ENCODE measurements at places on chromosomes 6 and 20.

GRCh38 chr20:45892049-45892825 lies 1.1 kb downstream of the CTSA start:
- DNase-seq = no peak

GRCh38 chr20:25399037-25399430 lies 8.4 kb upstream of the ABHD12 start:
- peak; percentile 56 for DNase-seq

DNA sequence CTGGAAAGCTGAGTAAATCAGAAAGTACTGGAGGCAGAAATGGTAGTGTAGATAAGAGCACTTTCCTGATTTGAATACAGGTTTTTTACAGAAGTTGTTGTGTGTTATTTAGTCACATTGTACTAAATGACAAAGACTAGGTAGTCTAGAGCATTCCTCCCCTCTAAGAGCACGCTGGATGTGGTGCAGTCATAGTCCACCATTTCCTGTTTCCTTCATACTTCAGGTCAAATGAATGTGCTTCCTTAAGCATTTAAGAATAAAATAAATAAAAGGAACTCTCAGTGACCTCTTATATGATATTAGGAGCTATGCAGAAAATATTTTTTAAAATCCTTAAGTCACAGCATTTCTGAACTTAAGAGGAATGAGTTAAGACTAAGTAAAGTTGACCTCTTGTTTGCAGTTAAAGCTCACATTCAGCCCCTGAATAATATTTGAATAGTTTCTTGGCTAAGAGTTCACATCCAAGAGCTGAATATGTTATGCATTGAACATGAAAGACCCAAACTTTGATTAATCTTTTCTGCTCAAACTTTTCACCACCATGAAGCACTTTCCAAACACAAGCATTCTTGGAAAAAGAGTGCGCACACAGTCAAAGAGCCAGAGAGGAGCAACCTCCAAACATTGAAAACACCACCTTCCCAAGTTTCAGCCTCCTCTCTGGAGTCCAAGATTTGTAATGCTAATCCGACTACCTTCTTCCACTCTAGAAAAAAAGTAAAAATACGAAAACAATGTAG lies 53.4 kb upstream of the TMEM30A start:
- no peak for DNase-seq

GRCh38 chr6:163579880-163580295 lies 165.4 kb downstream of the QKI start:
- no peak for DNase-seq

DNA sequence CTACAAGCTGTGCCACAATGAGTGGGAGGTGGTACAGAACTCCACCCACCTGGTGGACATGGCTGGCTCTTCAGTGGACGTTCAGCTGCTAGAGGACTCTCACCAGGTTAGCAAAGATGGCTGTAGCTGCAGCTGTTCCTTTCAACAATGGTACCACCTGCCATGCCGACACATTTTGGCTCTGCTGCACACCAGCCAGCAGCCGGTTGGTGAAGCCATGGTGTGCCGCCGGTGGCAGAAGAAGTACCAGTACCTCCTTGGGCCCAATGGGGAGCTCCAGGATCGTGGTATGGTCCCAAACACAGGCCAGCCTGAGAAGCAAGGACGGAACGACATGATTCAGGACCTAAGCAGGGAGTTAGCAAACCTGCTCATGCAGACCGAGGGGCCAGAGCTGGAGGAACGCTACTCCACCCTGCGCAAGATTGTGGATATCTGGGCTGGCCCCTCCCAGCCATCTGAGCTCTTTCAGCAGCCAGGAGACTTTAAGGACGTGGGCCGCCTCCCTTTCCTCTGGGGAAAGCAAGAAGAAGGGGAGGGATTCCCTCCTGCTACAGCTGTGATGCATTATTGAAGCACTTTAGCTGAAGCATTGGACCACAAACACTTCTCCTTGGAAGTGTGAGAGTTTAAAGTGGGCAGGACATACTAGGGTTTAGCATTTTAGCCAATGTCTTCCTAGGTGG lies 2.8 kb upstream of the ZSWIM1 start:
- DNase-seq = no peak

- DNase-seq = no peak
These were observed 162.2 kb downstream of the LY86 start for GRCh38 chr6:6750594-6751265.

DNA sequence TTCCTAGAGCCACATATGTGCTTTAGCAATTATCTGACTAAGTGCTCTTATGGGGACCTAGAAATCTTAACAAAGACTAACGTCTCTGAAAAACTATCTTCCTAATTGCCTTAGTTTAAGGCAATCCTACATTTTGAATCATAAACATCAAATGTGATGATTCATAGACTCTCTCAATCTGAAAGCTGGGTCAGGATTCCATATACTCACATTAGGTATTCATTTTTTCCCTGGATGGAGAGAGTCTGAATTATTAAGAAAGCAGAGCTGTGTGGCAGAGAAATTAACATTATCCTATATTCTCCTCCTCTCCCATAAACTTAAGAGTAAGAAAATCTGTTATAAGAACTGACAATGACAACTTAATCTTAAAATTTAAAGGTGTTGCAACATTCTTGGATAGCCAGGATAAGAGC lies 1.6 kb upstream of the PRL start:
- DNase-seq = no peak

DNA sequence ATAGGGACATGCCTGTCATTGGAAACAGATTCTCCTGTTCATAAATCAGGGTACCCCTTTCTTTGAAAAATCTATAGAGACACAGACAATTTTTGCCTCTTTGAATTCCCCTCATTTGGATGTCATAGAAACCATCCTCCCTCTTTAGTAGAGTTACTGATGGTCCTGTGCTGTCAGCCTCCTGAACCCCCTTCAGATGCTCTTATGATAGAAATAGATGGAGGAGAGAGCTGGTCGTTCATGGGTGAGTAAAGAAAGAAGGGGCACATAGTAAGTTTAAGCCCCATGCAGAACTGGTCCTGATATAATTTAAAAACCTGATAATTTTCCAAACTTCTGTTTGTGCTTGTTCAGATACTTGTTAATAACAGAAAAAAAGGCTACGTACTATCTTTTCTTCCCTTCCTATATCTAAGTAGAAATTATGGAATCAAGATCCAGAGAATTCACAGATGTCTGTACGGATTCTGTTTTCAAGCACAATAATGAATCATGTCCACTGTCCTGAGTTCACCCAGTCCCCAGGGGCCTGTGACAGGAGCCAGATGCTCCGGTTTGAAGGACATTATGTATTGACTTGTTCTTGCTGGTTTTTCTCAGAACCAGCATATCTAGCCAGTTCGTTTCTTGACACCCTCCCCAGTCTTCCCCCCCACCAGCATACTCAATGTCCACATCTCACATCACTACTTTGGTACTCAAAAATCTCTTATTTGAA lies 78.1 kb downstream of the NCOA7 start:
- DNase-seq = no peak

All from Jurkat, Clone E6-1 (cell line).